Urinary bladder (tissue), 4 donors: ENCODE measurements at places on chromosomes 12 and 14. TPM values are rescaled to one million over a fixed set of nuclear protein-coding genes. Genes with fewer than 3 reads are reported as not detected.
A peak's percentile ranks its signal among the peaks of the same experiment; 100 is the strongest.

DNA sequence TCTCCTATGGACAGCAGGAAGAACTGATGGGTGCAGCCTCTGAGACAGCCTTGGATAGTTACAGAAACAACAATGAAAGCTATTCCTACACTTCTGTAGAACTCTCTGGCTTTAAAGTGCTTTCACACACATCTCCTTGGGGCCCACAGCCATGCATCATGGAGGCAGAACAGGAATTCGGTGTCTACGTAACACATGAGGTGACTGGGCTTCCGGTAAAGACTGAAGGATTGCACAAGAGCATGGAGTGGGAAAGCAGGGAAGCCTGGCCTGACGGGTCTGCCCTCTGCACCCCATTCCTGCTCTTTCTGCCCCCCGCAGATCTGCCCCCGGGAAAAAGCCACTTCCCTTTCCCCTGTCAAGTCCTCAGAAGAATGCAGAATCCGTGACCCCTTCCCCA is 82.6 kb downstream of the VWF start:
- DNase-seq: no peak

DNA sequence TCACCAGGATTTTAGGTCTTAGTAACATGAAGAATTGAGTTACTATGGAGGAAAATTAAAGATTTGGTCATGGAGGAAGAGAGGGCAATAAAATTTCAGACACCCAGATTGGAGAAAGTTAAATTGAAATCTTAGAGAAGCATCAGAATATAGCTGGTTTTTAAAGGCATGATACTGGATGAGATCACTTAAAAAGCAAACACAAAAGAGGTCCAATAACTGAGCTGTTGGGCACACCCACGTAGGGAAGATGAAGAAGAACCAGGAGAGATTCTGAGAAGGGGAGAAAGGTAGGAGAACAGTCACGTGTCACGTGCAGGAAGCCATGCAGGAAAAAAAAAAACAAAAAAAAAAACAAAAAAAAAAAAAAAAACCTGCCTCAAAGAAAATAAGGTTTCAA is 18.8 kb downstream of the CAPS2 start:
- no peak for DNase-seq

DNA sequence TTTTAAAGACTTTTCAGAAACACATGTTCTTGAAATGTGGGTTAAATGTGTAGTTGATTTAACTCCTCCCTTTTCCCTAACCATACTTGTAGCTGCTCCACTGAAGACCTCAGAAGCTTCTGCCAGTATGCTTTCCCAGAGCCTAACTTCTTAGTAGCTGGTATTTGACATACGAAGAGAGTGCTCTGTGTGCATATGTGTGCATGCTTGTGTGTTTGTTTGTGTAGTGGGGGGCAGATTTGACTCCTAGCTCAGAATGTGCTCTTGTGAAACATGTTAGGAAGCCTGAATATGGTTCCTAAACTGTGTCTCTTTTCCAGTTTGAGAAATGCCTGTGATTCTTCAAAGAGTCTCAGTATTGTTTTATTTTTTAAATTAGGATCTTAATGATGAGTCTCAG is 420.4 kb downstream of the PCNX1 start:
- DNase-seq: no peak

The ADIPOR2 gene
- 50.5 TPM for total RNA-seq

The TCTN2 gene
- 11.8 TPM for total RNA-seq

The SOAT2 gene
- total RNA-seq: not detected

- DNase-seq: no peak
These were observed 38.3 kb upstream of the GRIP1 start for GRCh38 chr12:66717036-66717673.

GRCh38 chr12:119235197-119235751 is 56.5 kb downstream of the HSPB8 start:
- DNase-seq: no peak

The RPAP3 gene
- total RNA-seq: 29.4 TPM

- DNase-seq: peak; percentile 74
These were observed 58.7 kb downstream of the DRAM1 start for GRCh38 chr12:101935890-101936746.

The GAS2L3 gene
- total RNA-seq: 60.9 TPM

The KRT83 gene
- not detected for total RNA-seq

The HOXC12 gene
- not detected for total RNA-seq

The TRIM9 gene
- total RNA-seq: 1.1 TPM

The TCL1B gene
- not detected for total RNA-seq

DNA sequence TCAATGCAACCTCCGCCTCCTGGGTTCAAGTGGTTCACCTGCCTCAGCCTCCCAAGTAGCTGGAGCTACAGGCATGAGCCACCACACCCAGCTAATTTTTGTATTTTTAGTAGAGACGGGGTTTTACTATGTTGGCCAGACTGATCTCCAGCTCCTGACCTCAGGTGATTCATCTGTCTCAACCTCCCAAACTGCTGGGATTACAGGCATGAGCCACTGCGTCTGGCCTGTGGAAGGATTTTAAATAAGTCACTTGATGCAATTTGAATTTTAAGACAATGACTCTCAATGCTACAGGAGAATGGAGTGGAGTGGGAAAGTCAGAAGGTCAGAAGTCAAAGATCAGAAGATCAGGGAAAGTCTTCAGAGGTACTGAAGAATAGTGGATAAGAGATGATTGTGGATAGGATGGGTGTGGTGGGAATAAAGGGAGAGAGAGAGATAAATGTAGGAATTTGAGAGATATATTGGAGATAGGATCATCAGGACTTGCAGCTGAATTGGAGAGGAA is 15.4 kb downstream of the TMEM52B start:
- no peak for DNase-seq

GRCh38 chr14:61797309-61797708 is 35.1 kb downstream of the SNAPC1 start:
- DNase-seq: no peak

- DNase-seq: no peak
These were observed 359.9 kb downstream of the RGS6 start for GRCh38 chr14:72291908-72292688.

GRCh38 chr12:76504606-76505005 is 55.0 kb downstream of the OSBPL8 start:
- DNase-seq: no peak

The MYH6 gene
- total RNA-seq: 0.26 TPM

GRCh38 chr12:107650977-107651376 is 34.6 kb upstream of the PWP1 start:
- DNase-seq: no peak

DNA sequence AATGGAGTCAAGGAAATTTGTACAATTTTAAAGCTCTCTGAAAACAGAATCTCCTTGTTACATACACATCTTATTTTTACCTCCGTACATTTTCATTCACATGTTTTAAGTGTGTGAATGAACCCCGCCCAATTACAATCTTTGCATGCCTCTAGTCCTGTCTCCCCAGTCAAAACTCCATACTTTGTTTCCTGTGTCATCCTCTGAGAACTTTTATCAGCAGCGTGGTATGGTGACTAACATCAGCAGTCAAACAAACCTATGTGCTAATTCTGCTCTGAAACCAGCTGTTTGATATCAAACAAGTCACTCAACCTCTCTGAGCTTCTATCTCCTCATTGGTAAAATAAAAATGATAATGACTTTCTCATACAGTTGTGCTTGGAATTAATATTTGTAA is 15.8 kb upstream of the ERGIC2 start:
- DNase-seq: no peak

DNA sequence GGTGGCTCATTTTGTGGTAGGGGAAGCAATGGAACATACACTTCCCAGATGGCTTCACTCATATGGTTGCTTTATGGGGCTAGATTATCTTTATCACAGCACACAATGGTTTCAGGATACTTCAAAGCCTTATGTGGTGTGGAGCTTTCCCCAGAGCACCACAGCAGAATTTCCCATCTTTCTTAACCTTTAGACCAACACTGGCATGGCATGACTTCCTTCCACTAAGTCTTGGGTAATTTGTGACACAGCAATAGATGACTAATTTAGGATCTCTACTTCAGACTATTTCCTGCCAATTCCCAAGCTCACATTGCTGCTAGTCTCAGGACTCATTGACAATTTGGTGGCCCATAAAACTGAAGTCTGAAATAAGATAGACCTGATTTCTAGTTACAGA is 36.9 kb upstream of the DCN start:
- DNase-seq: no peak

- no peak for DNase-seq
These were observed 9.9 kb downstream of the GPHB5 start for GRCh38 chr14:63308723-63309317.

DNA sequence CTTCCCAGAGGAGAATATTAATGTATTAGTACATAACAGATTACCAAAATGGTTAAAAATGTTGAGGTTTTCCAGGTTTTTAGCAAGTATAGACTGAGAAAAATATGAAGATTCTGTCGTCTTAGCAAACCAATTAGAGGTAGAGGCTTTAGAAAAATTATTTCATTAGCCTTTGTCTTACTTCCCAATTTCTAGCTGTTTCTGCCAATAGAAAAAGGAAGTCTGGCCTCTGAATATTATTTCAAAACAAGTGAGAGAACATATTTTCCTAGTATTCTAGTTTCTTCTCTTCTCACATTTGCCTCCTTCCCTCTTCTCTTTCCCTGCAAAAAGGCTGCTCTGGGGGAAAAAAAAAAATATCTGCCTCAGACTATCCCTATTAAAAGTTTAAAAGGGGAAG is 16.4 kb downstream of the IPO8 start:
- DNase-seq: no peak

GRCh38 chr14:94921882-94922585 is 152.1 kb upstream of the GSC start:
- no peak for DNase-seq

DNA sequence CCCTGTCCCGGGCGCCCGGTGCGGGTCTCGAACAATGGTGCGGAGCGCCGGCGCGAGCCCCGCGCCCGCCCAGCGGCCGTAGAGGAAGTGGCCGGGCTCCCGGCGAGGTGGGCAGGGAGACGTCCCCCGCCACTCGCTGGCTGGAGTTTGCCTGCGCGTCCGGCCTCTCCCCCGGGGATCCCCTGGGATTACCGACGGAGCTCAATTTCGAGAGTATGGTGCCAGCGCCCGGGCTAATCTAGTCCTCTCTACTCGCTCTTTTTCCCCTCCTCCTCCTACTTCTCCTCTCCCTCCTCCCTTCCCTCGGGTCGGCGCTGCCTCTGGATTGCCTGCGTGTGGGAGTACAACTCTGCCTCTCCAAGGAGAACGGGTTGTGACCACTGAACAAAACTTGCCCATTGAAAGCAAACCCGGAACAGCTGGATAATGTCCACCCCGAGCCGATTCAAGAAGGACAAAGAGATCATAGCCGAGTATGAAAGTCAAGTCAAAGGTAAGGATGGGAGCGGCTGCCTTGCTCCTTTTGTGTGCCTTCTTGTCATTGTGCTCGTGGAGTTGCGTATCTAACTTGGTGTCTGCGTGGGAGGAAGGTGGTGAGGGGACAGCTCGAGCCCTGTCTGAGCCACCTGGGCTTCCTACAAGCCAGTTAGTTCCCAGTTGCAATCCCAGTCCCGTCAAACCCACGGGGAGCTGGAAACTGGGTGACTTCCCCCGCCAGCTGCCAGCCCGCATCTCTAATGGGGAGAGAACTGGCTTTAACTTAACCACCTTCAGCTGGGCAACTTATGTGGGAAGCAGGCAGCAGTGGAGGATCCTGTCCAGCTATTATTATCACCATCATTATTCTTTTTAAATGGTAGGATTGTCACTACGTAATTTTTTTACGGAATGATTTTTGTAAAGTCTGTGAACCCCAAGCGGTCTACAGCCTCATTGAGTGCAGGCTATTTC is at the start of gene SRGAP1:
TSS of gene SRGAP1 (plus strand) at position 310 of the 951 bp plus-strand sequence. CDS start at position 427, 117 bp downstream.
- peak; percentile 73 for DNase-seq

The GLT1D1 gene
- 0.58 TPM for total RNA-seq

DNA sequence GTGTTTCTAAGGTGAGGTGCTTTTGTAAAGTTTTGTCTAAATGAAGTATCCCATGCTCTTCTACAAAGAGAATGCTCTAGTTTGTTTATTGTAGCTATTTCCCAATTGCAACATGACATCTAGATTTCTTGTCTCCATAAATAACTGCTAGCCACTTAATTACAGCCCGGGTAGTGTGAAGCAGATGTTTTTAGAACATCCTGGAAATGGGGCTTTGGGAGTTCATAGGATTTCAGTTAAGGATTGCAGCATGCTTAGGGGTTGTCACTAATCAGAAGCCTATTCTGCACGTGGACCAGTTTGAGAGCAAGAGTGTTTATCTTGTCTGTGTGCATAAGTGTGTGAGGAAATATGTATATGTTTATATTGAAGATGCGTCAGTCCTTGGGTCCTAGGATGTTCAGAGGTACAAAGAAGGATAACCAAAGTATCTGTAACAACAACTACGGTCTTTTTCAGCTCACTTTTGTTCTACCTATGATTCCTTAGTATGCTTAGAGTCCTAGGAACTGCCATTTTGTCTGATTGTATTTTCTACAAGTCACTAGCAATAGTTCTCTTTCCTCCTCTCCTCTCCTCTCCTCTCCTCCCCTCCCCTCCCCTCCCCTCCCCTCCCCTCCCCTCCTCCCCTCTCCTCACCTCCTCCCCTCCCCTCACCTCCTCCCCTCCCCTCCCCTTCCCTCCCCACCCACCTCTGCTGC is 135.3 kb downstream of the ACSS3 start:
- no peak for DNase-seq

- DNase-seq: no peak
These were observed 10.6 kb downstream of the VWF start for GRCh38 chr12:6113691-6114475.

GRCh38 chr12:74111688-74112360 is 425.8 kb upstream of the ATXN7L3B start:
- DNase-seq: no peak

GRCh38 chr14:37865719-37866549 is 270.5 kb downstream of the TTC6 start:
- DNase-seq: no peak

The FLRT2 gene
- total RNA-seq: 194 TPM

- DNase-seq: no peak
These were observed 123.7 kb downstream of the CRACR2A start for GRCh38 chr12:3629057-3629830.

DNA sequence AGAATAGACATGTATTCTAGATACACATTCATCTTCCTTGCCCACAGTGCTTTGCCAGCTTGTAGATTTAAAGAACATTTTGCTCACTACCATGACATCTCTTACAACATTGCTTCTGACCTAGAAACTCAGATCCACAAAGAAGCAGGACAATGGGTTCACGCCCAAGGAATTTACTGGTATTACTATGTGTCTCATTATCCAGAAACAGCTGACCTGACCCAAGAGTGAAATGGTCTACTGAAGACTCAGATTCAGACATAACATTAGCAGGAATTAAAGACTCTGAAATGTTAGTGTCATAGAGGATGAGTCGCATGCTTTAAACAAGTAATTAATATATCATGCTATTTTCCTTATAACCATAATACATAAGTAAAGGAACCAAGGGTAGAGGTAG is 731.4 kb downstream of the GALC start:
- DNase-seq: no peak

GRCh38 chr14:68752271-68753006 is 40.4 kb downstream of the ZFP36L1 start:
- no peak for DNase-seq

The CLEC12A gene
- 1.5 TPM for total RNA-seq

GRCh38 chr12:50224026-50224692 is 57.0 kb upstream of the CERS5 start:
- DNase-seq: no peak

- no peak for DNase-seq
These were observed 68.6 kb upstream of the PLEKHG7 start for GRCh38 chr12:92634202-92634601.

GRCh38 chr14:24662753-24663152 is 28.8 kb upstream of the GZMB start:
- DNase-seq: no peak

The CFAP73 gene
- total RNA-seq: not detected
